ENCODE measurements at places on chromosomes 1 and 21. TPM values are rescaled to one million over a fixed set of nuclear protein-coding genes. Genes with fewer than 3 reads are reported as not detected.
A peak's percentile ranks its signal among the peaks of the same experiment; 100 is the strongest.

The FAM131C gene
- 0.46 TPM for total RNA-seq

GRCh38 chr1:196005426-196005825 is 602.8 kb downstream of the KCNT2 start:
- DNase-seq: no peak

The COL11A1 gene
- 3.3 TPM for total RNA-seq

DNA sequence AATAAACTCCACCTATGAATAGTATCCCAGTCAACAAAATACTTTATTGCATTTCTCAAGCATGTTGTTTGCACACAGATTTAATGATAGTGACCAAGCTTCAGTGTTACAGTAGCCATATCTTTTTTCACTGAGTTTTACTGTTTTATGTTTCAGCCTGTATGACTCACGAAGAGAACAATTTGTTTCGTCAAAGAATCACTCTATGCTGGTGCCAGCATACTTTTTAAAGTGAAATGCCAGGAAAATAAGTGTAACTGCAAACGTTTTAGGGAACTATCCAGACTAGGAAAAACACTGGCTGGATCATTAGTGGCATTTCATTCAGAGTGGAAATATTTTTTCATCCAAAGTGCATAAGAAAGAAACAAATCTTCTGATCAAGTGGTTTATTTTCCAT is 210.8 kb downstream of the COL11A1 start:
- no peak for DNase-seq

DNA sequence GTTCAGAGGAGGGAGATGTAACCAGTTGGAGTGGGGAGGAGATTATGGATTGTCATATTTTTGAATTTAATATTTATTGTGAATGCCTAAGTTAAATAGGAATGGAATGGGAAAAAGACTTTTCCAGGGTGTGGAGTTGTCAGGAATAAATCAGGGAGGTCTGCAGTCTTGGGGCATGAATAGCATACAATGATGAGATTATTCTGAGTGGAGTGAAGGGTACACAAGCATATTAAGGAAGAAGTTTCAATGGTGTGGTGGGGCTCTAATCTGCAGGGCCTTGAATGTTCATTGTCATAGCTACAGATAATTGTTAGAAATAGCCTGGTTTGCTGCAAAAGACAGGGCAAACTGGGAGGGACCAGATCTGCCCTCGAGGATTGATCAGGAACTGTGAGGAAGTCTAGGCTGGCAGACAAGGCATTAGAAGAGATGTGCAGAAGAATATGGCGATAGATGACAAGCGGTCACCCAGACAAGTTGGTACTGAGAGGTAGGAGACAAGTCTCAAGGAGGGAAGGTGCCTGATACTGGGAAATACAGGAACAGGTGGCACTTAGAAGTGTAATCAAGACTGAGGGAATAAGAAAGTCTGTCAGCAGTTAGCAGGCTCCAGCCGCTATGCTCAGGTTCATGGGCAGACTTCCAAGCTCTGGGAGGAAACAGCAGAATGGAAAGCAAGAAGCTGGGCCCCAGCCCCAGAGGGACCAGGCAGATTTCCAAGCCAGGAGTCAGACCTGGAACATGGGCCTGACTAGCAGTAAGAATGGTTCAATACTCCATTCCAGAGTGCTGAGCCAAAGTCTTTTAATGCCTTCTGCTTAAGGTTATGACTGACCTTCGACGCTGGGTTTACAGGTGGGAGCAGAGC is 20.9 kb upstream of the RGL1 start:
- DNase-seq: peak; percentile 39

DNA sequence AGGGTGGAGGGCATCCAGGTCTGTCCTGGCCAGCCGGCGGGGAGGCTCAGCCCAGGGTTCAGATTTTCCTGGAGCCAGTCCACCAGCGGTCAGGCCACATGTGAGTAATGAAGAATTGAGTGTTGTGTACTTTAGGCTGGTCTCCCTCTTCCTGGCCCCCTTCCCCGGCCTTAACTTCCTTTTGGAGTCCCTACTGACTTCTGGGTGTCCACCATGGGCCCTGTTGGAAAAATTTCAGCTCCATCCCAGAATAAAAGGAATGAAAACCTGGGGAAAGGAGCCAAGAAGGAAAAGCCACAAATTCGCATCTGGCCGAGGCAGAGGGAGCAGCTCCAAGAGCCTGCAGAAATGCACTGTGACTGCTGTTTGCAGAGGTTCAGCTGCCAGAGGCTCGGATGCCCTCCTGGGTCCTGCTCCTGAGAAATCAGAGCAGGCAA is 35.5 kb upstream of the HHAT start:
- DNase-seq: no peak

The NUP133 gene
- 41.1 TPM for total RNA-seq

DNA sequence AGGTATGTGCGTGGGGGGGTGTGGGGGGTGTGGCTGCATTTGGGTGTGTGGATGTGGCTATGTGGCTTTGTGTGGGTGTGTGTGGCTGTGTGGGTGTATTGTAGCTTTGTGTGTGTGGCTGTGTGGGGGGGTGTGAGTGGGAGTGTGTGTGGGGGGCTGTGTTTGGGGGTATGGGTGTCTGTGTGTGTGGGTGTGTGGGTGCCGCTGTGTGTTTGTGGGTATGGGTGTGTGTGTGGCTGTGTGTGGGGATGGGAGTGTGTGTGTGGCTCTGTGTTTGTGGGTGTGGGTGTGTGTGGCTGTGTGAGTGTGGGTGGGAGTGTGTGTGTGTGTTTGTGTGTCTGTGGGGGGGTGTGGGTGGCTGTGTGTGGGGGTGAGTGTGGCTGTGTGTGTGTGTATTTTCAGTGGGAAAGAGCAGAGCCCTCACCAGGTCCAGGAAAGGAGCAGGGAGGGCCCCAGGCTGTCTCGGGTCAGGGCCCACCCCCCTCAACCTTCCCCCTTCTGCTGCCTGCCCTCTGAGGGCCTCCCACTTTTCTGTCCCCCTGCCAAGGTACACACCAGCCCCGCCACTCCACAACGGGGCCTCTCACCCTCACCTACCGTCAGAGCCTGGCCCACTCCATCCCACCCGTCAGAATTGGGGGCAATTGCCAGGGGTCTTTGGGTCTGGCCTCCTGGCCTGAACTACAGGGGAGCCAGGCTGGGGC is 1.9 kb upstream of the COL8A2 start:
- no peak for DNase-seq

The HSD3B2 gene
- not detected for total RNA-seq

The TBX15 gene
- total RNA-seq: 0.07 TPM

The ETV3 gene
- total RNA-seq: 7.7 TPM

DNA sequence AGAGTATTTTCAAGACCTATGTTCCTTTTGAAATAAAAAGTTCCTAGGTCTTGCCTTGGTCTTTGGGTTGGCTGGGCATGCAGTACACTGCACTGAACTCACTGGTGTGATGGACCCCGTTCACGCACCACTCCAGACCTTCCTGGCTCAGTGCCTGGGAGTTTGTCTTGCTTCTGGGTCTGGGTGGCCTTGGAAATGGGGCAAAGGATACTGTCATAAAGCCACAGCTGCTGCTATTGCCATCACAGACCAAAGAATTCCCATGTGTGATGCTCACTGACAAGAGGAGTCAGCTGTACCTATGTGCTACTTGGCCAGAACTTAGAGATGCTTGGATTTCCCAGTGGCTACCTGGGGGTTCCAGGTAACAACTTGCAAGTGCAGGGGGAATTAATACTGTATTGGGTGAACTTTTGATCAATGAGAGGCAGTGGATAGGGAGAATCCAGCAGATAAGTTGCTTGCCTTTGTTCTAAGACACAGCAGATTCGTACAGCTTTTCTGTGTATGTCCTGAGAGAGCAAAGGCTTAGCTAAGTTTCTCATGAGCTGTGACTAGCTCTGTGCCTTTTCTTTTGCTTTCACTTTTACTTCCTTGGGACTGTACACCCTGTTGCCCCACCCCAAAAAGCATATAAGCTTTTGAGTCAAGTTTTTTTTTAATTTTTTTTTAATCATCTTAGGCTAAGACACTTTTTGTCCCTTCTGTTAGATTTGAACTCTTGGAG is 115.3 kb downstream of the RUNX1 start:
- no peak for DNase-seq

The CDC7 gene
- total RNA-seq: 12.4 TPM

GRCh38 chr21:42942244-42942643 is 16.8 kb upstream of the ERVH48-1 start:
- DNase-seq: no peak

The PSMD4 gene
- total RNA-seq: 213 TPM

DNA sequence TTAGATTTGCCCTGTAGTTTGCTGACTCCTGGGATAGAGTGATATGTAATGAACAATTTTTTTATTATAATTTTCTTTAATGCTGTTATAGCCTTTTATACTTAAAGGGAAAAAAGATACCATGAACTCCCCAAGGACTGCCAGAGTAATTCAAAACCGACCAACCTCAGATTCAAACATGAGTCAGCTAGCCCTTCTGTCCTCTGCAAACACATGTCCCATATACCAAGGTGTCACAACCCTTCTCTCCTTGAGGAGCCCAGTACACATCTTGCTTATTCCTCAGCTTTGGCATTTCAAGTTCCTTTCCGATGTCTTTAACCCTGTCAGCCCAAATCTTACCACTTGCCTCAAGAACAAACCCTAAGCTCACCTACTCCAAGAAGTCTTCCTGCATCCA is 184.9 kb downstream of the KCNH1 start:
- DNase-seq: no peak

DNA sequence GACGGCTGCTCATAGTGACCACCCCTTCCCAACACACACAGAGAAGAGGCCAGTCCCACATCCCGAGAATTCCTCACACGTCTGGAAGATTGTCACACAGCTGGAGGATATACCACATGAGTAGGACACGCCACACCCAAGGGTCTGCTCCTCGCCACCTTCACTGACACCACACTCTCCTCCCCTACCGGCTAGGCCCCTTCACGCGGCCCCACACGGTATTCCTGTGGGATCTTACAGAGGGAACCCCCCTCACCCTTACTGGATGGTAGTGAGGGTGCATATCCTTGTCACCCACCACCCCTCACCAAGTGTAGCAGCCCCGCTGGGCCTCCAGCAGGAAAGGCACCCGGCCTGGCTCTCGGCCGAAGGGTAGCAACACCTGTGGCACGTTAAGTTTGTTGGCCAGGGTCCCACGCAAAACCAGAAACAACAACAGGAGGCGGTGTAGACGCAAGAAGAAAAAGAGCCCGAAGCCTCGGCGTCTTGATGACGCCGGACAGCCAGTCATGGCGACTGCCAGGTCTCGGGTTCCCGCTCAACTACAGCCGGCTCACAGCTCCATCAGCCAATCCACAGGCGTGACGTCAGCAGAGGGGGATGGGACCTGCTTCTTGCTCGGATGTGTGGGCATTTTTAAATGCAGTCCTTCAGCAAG is at the start of gene NUP210L:
TSS of gene NUP210L (minus strand) at position 540 of the 658 bp plus-strand sequence.
- DNase-seq: no peak

The UTS2 gene
- not detected for total RNA-seq

- no peak for DNase-seq
Measured at GRCh38 chr1:41492341-41492848, 7.9 kb upstream of the EDN2 start.

The DIPK1A gene
- 1.8 TPM for total RNA-seq

DNA sequence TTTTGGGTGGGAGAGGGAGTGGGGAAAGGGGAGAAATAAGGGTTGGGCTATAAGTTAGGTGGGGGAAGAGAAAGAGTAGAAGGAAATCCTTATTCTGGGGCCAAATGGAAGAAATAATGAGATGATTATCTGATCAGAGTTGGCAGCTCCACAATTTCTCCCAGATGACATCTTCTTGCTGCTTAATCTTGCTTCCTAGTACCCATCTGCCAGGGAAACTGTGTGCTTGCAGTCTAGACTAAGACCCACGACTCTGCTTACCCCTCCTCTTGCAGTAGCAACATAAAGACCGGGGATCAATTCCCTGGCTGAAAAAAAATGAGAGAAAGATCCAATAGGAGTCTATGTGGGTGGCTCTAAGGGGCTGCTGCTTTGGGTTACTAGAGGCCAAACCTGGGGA is 95.6 kb downstream of the PAPPA2 start:
- no peak for DNase-seq

DNA sequence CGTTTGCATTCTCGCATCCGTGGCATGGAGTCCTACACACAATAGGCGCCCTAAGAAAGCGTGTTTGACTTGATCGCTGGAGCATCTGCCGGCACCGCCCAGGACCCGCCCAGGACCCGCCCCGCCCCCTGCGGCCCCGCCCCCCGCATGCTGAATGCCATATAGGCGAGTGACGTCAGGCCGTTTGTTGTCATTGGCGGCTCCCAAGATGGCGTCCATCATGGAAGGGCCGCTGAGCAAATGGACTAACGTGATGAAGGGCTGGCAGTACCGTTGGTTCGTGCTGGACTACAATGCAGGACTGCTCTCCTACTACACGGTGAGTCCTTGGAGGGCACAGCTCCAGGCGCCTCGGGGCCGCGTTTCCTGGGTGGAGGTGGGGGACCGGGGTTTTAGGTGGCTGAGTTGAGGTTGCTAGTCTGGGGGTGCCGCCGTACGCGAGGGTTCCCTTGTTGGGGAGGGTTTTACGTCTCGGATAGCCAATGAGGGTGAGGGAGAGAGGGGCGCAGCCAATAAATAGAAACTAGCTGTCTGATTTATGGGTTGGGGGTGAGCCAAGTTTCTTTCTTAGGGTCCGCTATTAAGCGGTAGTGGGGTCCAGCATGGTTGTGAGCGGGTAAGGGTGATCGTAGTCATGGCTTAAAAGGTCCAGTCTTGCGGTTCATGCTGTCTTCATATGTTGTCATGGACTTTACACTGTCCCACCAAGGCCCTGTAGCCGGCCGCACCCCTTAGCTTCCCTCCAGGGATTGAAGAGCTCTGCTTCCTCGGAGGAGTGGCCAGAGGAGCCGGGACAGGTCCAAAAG is at the start of gene OSBPL9:
TSS of gene OSBPL9 (plus strand) at position 190 of the 806 bp plus-strand sequence. CDS start at position 209, 19 bp downstream.
- peak; percentile 67 for DNase-seq

The NR0B2 gene
- total RNA-seq: not detected

- peak; percentile 27 for DNase-seq
Measured at GRCh38 chr1:12052008-12052573, 11.0 kb upstream of the TNFRSF8 start.

- DNase-seq: no peak
Measured at GRCh38 chr1:10675813-10676212, 120.6 kb downstream of the CASZ1 start.

GRCh38 chr1:203913073-203913521 is 51.7 kb downstream of the SNRPE start:
- no peak for DNase-seq

Measured in epithelial cell of proximal tubule (primary cell).